Activated CD4-positive, alpha-beta T cell treated with anti-CD3 and anti-CD28 coated beads, Interleukin-2, amount 10 ng/mL, durations not matched to agents 7 days and 5 days (primary cell): ENCODE measurements at places on chromosomes 11 and 22. TPM values are rescaled to one million over a fixed set of nuclear protein-coding genes. Genes with fewer than 3 reads are reported as not detected.
A peak's percentile ranks its signal among the peaks of the same experiment; 100 is the strongest.

CELSR1 gene
- total RNA-seq = 0.20 TPM

ST14 gene
- total RNA-seq = not detected

DRG1 gene
- 81.0 TPM for total RNA-seq

CBLIF gene
- not detected for total RNA-seq

TTC17 gene
- 72.5 TPM for total RNA-seq

- H3K36me3 ChIP-seq = no peaks in the 10 kb centered on the region
- no peak overlapping the region for H3K4me3 ChIP-seq
- H3K4me1 ChIP-seq = no peaks in the 10 kb centered on the region
- no peaks in the 10 kb centered on the region for H3K27me3 ChIP-seq
- DNase-seq = peak; percentile 13
- H3K27ac ChIP-seq = no peak overlapping the region
Observed at GRCh38 chr22:34111210-34111824, 191.0 kb upstream of the LARGE1 start.

DNA sequence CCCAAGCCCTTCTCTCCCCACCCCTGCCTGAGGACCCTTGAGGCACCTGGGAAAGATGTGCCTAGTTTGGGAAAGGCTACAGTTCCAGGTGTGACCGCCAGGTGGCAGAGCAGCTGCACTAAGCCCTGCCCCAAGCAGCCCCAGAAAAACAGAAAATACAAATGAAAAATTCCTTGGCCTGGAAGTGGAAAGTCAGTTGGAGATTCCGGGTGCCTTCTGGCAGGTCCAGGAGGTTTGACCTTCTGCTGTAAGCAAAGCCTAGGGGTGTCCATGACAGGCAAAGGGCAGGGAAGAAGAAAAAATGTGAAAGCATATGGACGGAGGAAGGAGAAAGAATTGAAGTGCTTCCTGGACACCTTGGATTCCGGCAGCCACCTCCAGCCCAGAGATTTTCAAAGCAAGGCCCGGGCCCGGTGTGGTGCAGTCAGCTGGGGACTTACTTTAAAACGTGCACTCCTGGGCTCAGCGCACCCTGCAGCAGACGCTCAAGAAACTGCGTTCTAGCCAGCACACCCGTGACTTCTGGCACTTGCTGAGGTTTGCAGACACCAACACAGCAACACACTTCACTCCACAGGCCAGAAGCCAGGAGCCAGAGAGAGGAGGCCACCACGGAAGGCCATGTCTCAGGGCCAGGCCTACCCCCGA lies 37.3 kb upstream of the SLC22A12 start:
- H3K27me3 ChIP-seq = peaks cover 6% of the 10 kb centered on the region
- DNase-seq = peak; percentile 42
- H3K27ac ChIP-seq = no peak overlapping the region
- H3K4me1 ChIP-seq = no peaks in the 10 kb centered on the region
- no peaks in the 10 kb centered on the region for H3K36me3 ChIP-seq
